SK-MEL-5 (cell line): ENCODE measurements at places on chromosomes 5 and 9.

GRCh38 chr5:136025900-136026299, 2.9 kb upstream of the TGFBI start:
- no peak for DNase-seq

- DNase-seq: no peak
Measured at GRCh38 chr5:59081693-59082092, 498.8 kb downstream of the RAB3C start.

DNA sequence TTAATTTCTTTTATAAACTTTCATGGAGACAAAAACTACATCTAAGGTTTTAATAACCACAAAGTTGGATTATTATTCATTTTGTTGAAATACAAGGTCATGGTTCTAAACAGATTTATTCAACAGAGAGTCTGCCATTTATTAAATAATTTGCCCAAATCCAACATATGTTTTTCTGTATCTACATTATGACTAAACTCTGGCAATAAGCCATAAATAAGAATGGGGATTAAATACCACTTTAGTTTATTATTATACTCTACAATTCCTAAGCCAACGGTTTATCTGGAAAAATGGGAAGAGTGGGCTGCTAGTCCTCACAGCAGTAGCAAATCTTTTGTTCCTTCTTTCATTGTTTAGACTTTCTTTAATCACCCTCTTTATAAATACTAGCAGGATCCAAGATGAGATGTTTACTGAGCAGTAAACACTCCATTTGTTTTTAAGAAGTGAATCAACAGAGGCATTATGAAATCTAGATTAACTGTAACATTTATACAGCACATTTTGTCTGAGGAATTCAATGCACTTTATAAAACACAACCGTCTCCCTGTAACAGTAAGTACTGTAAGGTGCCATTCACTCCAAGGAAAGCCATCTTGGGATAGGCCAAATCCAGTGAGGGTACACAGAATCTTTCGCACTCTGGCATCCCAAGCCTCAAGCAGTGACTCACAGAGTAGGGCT, 89.7 kb downstream of the DROSHA start:
- DNase-seq: no peak

DNA sequence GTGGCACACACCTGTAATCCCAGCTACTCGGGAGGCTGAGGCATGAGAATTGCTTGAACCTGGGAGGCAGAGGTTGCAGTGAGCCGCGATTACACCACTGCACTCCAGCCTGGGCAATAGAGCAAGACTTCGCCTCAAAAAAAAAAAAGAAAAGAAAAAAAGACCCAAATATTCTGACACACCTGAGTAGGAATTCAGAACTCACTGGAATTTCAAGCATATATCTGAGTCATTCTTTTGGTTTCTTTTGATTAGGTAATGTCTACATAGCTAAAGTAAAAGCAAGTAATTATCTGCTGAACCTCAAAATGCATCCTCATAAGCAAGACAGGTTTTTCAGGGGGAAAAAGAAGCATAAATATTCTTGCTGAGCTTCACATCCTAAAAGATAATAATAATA, 35.9 kb downstream of the ANKRD31 start:
- DNase-seq: no peak

DNA sequence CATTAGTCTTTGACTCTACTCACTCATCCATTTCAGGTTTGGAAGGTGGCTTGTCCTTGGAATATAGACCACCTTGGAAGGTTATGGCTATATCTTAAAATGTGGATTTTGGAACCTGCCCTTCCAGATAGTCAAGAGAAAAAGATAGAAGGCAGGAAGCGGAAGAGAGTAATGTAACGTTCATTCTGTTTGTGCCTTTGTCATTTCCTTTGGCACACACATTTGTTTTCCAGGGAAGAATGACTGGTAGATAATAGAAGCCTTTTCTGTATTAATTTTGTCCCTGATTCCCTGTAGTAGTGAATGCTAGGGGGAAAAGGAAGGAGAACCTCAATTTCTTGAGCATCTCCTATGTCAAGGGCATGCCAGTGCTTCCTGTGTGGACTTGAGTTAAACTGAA, 54.7 kb downstream of the PPIC start:
- no peak for DNase-seq

DNA sequence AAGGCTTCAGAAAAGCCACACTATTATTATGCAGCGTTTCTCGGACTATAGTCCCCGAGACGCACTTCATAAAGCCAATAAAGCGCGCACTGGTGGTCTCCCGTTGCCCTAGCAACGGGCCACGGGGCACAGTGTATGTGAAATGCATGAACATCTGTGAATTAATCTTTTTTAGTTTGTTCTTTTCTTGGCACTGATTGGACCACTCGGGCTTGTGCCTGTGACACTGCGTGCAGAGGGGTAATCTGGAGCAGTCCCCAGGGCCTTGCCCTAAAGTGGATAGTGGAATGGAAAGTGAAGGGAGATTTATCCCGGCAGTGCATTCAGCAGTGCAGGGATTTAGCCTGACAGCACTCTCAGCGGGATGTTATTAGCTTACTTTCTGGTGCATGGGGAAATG, 92.1 kb downstream of the TLE4 start:
- DNase-seq: no peak

GRCh38 chr9:37732952-37733351, 20.7 kb upstream of the TRMT10B start:
- no peak for DNase-seq

GRCh38 chr9:5953743-5954707, 61.4 kb downstream of the RANBP6 start:
- DNase-seq: peak; percentile 13

GRCh38 chr5:118733394-118733793, 255.0 kb downstream of the DTWD2 start:
- DNase-seq: no peak

DNA sequence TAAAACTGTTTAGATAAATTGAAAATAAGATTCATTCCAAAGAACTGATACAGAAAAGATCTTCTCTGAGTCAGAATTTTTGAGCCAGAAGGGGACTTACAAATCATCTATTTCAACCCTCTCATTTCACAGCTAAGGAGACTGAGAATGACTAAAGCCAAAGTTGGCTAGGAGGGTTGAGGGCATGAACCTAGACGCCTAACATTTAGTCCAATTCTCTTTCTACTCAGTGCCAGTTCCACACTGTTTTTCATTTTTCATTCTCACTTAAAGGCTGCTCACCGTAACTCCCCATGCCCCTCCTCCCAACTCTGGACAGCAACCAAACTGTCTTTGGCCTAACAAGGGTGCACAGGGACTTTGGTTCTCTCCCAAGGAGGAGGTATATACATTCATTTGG, 364.0 kb downstream of the NDUFS4 start:
- no peak for DNase-seq

GRCh38 chr5:60638300-60638699, 61.7 kb downstream of the DEPDC1B start:
- DNase-seq: no peak

- no peak for DNase-seq
Measured at GRCh38 chr5:148248894-148249293, 10.6 kb downstream of the MARCOL start.

GRCh38 chr9:119689879-119690278, 320.6 kb upstream of the BRINP1 start:
- DNase-seq: no peak

DNA sequence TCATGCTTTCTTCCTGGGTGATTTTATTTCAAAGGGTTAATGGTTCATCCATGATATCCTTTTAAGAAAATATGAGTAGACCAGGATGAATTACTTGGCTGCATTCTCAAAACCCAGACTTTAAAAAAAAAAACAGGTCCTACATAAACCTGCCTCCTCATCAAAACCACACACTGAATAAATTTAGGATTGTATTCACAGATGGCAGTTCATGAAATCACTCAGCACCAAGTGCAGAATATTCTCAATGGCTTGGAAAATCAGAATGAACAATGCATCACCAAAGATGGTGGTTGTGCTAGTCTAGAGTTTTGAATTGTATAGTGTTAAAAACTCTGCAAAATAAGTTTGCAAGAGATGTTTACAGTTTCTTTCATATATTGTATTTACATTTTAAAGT, 145.4 kb upstream of the GRAMD2B start:
- no peak for DNase-seq

DNA sequence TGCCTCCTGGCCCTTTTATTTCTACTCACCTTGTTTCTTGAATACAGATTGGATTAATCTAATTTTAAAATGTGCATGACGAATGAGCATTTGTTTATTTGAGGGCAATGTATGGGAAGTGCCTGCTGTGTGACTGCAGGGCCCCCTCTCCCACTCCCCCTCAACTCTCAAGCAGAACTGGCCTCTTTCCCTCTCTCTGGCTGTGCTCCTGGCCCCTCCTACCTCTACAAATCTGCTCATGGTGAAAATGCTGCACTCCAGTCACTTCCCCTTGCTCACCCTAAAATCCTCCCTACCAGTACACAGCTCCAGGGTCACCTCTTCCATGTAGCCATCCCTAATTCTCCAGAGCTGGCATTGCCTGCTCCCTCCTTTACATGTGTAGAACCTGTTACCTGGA, 17.2 kb upstream of the NDST1 start:
- no peak for DNase-seq

DNA sequence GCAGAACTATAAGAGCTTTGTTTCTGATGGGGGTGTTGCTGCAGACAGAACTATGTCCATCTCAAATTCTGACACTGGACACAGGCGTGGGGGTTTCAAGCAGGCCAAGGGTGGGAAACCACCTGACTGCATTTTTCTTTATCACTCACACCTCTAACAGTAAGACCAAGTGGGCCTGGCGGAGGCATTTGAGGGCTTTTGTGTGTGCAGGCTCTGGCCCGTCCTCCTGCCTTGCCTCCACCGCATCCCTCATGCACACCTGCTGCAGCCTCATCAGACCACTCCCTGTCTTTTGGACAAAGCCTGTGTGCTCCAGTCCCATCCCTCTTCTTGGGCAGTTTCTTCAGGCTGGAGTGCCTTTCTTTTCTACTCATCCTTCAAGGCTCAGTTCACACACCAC, 7.9 kb downstream of the OR13J1 start:
- no peak for DNase-seq

- peak; percentile 99 for DNase-seq
Measured at GRCh38 chr9:87256973-87257372, 240.7 kb upstream of the DAPK1 start.

DNA sequence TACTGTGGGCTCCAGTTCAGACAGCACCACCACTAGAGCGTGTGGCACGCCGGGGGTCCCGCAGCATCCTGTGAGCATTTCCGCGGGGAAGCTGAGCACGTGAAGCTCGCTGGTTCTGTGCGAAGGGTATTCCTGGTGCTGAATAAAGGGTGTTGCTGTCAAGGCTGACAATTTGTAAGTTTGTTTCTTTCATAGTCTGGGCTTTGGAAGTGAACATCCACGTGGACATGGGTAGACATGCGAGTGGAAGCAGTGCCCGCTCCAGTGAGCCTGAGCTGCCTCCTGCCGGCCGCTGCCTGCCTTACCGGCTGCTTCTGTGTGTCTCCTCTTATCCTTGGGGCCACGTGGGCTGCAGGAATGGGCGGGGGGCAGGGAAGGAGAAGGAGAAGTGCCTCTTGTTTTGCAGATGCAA, 14.7 kb downstream of the NDUFS6 start:
- DNase-seq: peak; percentile 29

DNA sequence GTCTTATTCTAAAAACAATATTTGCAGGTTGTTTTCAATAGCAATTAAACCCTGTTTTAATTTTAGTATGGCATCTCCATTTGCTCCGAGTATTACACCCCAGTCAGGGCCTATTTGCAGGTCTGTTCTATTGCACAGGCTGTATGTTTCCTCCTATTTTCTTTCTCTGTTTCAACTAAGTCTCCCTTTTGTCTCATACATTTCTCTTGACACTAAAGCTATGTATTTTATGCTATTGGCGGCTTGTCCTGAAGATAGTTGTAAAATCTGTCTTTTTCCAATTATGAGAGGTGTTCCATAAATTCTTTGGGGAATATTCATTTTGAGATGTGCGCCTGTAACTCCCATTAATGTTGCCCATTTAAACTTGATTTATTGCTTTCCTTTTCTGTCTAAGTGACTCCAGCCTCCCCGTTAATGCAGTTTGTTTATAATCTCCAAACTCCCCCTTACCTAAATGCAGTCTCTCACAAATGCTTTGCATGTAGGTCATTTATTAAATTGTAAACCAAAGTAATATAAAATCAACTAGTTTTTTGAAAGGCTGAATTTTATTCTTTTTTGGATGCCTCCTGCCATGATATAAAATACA, 262.4 kb downstream of the CDH12 start:
- no peak for DNase-seq

GRCh38 chr9:123131258-123131657, 97.8 kb downstream of the GPR21 start:
- no peak for DNase-seq

GRCh38 chr9:7104625-7105024, 346.9 kb downstream of the KDM4C start:
- DNase-seq: no peak

DNA sequence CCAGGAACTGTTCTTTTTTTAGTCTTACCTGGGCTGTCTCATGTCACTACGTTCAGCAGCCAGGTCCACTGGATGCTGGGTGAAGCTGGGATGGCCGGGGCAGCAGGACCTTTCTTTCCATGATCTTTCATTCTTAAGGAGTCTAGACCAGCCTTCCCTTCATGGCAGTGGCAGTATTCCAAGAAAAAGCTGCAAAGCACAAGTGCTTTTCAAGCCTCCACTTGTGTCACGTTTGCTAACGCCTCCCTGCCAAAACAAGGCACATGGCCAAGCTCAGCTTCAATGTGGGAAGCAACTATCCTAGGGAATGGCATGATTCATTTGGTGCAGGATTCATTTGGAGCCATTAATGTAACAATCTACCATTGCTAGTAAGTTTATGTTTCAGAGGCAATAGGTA, 94.8 kb downstream of the RCL1 start:
- DNase-seq: no peak

GRCh38 chr9:128442150-128442549, 13.7 kb upstream of the ODF2 start:
- DNase-seq: no peak

DNA sequence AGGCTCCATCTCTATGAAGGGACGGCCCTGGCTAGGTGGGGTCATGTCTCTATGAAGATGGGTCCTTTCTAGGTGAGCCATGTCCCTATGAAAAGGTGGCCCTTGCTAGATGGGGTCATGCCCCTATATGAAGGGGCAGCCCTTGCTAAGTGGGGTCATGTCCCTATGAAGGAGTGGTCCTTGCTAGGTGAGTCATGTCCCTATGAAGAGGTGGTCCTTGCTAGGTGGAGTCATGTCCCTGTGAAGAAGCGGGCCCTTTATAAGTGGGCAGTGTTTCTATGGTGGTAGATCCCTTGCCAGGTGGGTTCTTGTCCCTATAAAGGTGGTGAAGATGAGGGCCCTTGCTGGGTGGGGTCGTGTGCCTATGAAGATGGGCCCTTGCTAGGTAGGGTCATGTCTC, 283.0 kb upstream of the IRX2 start:
- DNase-seq: no peak
